ENCODE measurements at places on chromosomes 1 and 21. TPM values are rescaled to one million over a fixed set of nuclear protein-coding genes. Genes with fewer than 3 reads are reported as not detected.

DNA sequence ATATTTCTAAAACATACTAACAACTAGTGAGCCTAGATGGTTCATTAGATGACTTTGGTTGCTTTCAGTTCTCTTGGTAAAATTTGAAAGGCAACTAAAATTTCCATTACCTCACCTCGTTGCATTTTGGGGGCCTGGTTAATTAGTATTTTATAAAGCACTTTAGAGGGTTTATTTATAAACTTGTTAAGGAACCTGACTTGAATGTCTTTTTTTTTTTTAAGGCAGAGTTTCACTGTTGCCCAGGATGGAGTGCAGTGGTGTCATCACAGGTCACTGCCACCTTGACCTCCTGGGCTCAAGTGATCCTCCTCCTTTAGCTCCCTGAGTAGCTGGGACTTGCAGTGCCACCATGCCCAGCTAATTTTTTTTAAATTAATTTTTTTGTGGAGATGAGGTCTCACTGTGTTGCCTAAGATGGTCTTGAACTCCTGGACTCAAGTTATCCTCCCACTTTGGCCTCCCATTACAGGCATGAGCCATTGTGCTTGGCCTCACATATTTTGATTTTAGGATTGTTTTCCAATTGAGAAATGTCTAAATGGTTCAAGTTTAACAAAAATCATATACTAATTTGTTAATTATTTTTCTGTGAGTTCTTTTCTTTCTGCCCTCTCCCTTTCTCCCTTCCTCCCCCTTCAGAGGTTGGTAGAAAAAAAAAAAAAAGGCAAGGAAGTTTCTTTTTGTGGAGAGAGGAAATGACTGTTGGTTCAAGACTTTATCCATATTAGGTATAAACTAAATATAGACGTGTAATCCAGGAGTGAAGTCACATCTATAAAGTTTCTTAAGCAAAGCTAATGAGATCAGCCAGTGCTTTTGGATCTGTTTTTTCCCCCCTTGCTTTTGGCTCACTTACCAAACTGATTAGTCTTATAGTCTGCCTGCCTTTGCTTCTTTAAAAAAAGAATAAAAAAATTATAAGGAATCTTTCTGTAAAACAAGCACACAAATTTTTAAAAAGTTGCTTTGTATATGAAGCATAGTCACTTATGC, 24.7 kb downstream of the CLIC4 start:
- DNase-seq = no peak

MGST3 gene
- total RNA-seq = 94.7 TPM

EDARADD gene
- total RNA-seq = 3.8 TPM

PLXNA2 gene
- total RNA-seq = 0.57 TPM

DNA sequence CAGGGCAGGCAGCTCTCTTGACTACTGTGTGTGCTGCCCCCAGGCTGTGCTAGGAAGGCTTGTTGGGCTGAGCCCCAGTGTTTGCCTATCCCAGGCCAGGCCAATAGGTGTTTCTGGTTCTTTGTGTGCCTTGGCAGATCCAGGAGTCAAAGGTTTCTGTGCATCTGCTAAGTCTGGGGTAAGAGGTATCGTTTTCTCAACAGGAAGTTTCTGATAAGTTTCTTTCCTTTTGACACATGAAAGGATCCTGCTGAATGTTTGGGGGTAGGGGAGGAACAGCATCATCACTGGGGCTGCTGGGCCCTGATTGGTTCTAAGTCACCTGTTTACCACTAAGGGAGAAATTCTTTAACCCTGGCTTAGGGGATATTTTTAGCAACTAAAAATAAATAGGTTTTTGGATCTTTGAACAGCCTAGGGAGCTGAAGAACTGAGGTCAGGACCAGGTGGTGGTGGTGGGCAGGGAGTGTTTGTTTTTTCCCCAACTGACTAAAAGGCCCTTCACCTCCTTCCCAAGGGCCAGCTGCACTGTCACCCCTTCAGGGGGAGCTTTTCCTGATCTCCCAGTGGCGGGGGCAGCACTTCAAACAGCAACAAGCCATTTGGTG, 85.1 kb downstream of the KCNN3 start:
- DNase-seq = no peak

NBPF6 gene
- total RNA-seq = not detected
